ENCODE measurements at places on chromosomes 3 and 15.

DNA sequence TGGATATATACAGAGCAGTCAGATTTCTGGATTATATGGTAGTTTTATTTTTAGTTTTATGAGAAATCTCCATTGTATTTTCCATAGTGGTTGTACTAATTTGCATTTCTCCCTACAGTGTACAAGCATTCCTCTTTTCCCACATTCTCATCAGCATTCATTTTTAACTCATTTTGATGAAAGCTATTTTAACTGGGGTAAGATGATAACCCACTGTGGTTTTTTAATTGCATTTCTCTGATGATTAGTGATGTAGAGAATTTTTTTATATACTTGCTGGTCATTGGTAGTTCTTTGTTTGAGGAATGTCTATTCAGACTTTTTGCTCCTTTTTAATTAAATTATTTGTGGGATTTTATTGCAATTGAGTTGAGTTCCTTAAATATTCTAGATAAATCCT, 903.6 kb downstream of the DIPK2A start:
- no peak for DNase-seq

GRCh38 chr3:144816323-144816722, 844.7 kb downstream of the DIPK2A start:
- no peak for DNase-seq

GRCh38 chr3:8712908-8713255, 20.7 kb upstream of the CAV3 start:
- DNase-seq = no peak

GRCh38 chr15:79601405-79602086, 169.4 kb downstream of the MINAR1 start:
- no peak for DNase-seq

GRCh38 chr15:76235186-76235826, 76.0 kb downstream of the ETFA start:
- DNase-seq = peak; percentile 53

DNA sequence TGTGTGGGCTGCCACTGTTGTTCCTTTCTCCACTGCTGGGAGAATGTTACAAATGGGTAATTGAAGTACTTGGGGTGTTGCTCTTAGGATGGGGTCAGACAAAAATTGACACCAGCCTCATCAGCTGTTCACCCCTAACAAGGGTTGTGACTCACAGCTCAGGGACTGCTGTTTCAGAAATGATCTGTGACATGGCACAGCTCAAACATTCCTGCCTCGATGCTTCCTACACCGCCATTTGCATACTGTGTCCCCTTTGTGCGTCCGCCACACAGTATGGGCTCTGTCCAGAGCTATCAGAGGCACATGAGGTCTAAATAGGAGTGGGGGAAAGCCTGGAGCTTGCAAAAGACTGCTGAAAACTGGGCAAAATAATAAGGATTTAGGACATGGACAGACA, 43.9 kb downstream of the CCNL1 start:
- DNase-seq = no peak

DNA sequence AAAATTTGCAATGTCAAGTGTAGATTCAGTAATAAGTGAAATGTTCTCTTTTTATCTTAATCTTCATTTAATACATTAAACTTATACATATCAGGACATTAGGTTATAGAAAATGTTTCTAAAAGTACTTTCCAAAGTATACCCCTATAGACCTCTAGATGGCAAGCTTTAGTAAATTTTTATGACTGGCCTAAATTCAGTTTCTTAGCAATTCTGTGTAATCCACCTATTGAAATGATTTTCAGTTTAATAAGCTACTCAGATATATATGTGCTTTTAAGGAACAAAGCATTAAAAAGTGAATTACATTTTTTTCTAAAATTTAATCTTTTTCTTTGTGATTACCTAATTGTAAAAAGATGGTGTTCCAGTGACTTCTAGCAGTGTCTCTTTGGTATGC, 342.2 kb downstream of the GBE1 start:
- DNase-seq = no peak

DNA sequence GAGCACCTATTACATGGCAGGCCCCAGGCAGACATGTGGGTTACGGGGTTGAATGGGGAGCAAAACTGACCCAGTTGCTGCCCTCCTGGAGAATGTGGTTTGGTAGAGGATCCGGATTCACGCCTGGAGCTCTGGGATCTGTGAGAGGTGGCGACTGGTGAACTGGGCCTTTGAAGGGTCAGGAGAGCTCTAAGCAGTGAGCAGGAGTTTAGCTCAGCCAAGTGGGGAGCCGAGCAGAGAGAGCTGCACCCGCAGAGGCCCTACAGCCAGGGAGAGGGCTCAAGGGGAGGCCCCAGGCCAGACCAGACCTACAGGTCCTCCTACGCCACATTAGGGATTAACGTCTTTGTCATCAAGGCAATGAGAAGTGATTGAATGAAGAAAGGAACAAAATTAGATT, 179.8 kb upstream of the TLE3 start:
- no peak for DNase-seq

DNA sequence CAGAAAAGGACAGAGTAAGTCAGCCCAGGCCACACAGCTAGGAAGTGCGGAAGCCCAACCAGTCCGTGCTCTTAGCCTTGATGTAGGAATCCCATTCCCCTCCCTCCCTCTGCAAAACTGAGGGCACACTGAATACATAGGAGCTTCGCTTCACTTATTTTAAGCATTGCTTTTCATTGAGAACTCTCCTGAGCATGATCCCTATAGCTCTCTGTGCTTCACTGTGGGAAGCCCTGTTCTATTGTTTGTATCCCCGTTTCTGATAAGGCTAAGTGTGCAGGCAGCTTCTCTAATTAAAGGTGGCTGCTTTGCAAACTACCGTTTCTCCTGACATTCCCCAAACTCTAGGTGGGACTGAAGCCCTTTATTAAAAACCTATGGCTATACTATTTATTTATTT, 29.9 kb downstream of the IL5RA start:
- DNase-seq = no peak

DNA sequence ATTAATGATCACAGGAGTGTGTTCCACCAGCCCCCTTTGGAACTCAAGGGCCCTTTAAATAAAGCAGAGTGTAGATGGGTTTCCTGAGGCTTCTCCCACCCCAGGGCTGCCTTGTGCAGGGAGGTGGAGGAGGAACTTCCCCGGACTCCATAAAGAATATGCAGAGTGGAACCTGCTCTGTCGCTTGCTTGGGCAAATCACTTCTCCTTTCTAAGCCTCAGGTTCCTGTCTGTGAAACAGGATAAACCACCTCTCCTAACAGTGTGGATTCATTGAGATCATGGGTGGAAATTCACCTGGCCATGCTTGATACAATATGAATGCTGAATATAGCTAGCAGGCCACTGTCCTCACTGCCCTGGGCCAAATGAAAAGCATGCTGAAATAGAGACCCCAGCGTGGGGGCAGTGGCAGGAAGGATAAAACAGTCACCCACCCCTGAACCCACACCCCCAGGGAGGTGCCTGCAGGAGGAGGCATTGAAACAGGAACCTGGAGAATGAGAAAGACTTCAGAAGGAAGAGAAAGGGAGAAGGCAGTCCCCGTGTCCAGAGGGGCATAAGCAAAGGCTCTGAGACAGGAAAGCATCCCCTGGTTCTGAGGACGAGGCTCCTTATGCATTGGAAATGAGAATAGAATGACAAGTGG, 41.1 kb upstream of the CHRNB4 start:
- DNase-seq = no peak

- DNase-seq = no peak
These were observed 712.9 kb downstream of the NSUN3 start for GRCh38 chr3:94775746-94776145.

DNA sequence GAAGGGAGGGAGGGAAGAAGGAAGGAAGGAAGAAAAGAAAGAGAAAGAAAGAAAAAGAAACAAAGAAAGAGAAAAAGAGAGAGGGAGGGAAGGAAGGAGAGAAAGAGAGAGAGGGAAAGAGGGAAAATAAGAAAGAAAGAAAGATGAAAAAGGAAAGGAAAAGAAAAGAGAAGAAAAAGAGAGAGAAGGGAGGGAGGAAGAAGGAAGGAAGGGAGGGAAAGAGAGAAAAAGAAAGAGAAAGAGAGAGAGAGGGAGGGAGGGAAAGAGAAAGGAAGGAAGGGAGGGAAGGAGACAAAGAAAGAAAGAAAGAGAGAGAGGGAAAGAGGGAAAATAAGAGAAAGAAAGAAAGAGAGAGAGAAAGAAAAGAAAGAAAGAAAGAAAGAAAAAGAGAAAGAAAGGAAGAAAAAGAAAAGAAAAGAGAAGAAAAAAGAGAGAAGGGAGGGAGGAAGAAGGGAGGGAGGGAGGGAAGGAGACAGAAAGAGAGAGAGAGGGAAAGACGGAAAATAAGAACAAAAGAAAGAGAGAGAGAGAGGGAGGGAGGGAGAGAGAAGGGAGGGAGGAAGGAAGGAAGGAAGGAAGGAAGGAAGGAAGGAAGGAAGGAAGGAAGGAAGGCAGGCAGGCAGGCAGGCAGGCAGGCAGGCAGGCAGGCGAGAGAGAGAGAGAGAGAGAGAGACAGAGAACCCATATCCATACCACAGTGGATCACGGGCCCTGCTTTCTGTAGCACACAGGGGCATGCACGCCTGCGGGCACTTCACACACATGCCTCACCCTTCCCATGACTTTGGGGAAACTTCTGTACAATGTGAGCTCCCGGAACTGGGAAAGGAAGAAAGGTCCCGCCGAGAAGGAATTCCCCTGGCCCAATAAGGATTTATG, 52.5 kb downstream of the ADCY5 start:
- DNase-seq = no peak

- no peak for DNase-seq
These were observed 170.6 kb upstream of the TSC22D2 start for GRCh38 chr3:150237490-150237889.

GRCh38 chr15:68360721-68361120, 71.2 kb downstream of the ITGA11 start:
- DNase-seq = no peak

DNA sequence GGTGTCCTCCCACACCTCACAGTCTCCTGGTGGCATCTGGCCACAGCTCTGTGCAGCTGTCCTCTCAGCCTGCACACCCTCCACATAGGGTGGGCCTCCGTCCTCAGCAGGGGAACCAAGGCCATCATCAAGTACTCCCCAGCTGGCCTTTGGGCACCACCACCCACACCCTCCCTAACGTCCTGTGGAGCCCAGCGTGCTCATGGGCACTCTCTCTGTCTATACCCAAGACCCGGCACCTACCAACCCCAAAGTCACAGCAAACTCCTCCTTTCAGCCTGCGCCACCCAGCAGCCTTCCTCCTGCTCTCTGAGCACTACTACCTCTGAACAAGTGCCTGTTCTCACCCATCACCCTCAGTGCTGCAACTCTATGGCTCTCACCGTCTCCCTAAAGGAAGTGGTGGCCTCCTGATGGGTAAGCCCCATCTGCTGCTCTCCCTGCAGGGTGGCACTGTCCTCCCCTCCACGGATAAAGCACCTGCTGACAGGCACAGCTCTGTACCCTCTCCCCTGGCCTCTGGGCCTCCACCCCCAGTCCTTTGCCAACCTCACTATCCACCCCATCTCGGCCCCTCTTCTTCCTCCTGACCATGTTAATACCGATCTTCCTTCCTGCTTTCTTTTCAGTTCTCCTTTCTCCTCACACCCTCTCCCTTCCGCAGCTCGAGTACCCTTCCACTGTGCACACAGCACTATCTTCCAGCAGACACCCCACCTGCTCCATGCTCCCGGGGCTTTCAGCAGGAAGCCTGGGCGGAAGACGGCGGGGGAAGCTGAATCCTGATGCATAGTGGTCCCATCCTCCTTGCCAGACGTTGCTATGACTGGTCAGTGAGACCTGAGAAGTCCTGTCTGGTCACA, 31.5 kb downstream of the SLC41A3 start:
- DNase-seq = peak; percentile 7

GRCh38 chr15:33888176-33888575, 80.1 kb upstream of the CHRM5 start:
- no peak for DNase-seq

DNA sequence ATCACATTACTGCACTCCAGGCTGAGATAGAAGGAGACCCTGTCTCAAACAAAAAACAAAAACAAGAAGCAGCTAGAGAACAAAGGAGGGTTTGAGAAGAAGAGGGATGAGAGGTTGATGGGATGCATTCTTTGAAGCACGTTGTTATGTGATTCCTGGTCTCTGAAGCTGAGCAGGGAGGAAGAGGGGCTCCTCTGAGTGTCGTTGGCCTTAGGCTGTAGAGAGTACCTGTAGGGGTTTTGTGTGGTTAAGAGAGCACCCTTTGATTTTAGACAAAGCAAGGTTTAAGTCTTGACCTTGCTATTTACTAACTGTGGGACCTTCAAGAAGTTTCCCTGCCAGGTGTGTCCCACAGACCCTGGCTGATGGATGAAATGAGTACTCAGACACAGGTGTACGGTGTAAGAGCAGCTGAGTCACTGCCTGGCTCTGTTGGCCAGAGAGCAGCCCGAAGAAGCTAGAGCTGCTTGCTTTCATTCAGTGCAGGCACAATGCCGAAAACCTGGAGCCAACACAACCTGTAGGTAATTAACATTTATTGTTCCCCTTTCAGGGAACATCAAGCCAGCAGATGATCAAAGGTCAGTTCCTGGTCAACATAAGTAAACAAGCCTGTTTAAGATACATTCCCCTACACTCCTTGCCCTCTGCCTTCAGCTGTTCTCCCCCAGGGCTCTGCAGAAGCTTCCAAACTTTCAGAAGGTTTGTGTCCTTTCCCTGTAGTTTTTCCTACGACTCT, 67.2 kb downstream of the LRRK1 start:
- DNase-seq = no peak

DNA sequence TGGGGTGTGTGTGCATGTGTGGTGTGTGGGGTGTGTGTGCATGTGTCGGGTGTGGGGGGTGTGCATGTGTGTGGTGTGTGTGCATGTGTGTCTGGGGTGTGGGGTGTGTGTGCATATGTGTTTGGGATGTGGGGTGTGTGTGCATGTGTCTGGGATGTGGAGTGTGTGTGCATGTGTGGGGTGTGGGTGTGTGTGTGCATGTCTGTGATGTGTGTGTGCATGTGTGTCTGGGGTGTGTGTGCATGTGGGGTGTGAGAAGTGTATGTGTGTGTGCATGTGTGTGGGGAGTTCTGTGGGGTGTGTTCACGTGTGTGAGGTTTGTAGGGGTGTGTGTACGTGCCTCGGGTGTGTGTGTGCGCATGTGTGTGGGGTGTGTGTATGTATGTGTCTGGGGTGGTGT, 6.7 kb upstream of the OCA2 start:
- no peak for DNase-seq

GRCh38 chr3:127419182-127419581, 131.3 kb upstream of the PRR20G start:
- DNase-seq = no peak

DNA sequence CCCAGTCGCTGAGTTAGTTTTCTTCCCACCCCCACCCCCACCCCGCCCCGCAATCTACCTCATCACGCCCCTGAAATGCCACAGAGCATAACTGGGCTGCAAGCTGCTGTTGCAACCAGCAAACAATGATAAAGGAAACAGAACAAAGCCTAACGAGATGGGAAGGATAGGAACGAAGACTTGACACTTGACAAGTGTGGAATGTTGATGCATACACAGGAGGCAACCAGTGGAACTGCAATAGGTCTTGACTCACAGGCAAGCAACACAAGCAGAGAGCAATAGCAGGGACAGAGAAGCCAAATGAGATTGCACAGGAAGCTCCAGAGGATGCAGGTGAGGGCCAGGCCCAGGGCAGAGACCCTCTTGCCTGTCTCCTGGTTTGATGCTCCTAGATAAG, 225.9 kb downstream of the IGSF11 start:
- peak; percentile 45 for DNase-seq

Measured in GM12865 (cell line).